AML-193 (cell line): ENCODE measurements at places on chromosomes 13 and 19.

GRCh38 chr13:38346764-38347163, 2.9 kb upstream of the UFM1 start:
- no peak for DNase-seq

DNA sequence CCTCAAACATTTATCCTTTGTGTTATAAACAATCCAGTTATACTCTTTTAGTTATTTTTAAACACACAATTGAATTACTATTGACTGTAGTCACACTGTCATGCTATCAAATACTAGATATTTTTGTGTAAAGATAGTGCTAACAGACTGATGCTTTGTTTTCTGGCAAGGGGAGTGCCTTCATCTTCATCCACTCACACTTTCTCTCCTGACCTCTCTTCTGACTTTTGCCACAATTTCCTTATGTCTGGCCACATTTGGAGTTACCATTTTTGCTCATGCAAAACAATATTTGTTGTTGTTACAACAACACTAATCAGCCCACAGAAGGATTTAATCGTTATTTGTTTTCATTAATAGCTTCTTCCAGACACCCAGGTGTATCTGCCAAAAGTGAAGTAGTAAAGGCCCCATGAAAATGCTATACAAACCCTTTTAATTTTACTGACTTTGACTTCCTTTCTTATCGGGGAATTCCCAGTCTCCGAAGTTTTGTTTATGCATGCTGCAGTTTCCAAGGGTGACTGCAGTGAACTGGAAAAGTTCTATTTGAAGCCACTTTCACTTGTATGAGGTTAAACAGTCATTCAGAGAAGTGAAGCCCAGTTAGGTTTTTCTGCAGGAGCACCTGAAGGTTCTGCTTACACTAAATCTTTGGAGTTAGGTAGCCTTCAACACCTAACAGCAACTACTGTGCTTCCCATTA, 66.1 kb upstream of the FRY start:
- DNase-seq, result no peak

DNA sequence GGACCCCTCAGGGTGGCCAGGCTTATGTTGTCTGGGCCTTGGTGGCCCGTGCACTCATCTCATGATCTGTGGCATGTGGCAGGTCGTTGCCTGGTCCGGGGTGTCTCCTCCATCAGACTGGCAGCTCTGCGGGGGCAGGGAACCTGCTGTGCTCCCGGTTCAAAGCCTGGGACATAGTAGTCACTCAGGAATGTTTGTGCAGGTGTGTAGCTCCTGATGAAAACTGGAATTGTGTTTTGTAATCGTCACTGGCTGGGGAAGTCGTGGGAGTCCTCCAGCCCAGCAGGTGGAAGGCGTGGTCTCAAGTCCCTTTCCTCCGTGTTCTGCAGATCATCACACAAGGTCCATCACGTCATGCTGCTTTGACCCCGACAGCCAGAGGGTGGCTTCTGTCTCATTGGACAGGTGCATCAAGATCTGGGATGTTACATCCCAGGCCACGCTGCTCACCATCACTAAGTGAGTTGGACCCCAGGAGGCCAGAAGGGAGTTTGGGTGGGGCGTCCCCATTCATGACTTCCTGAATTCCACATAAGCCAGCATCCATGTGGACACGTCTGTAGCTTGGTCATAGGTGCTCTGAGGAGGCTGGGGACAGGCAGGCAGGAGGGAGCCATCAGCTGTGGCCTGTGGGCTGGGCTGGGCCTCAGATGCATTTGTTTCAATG, 19.1 kb downstream of the WDR88 start:
- no peak for DNase-seq

DNA sequence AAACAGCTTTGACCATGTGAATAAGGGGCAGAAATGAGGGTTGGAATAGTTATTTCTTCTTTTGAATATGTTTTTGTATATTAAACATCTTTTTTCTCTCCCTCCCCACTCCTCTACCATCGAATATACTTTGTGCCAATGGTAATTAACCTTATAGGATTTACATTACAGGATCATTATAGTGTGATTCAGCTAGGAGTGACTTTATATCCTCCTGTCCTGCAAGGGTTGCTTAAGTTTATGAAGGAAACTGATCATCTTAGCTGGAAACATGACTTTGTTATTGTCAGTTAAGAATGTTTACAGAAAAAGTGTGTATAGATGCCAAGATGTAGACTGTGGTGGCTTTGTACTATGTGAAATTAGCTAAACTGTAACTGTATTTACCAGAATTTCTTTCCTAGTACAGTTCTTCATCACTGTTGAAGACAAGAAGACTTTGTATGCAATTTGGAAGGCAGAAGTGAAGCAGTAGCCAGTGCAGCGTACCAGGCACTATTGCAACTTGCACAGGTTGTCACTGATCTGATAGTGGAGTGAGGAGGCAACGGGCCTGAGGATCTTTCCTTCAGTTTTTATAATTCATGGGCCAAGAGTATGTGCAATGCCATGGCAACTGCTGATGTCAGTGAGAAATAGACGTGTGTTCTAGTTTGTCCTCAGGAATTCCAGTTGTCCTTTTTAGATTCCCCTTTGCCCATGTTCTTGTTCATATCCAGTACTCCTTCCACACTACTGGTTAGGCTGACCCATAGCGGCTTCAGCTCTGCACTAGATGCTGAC, 8.2 kb upstream of the PAN3 start:
- DNase-seq, result no peak

DNA sequence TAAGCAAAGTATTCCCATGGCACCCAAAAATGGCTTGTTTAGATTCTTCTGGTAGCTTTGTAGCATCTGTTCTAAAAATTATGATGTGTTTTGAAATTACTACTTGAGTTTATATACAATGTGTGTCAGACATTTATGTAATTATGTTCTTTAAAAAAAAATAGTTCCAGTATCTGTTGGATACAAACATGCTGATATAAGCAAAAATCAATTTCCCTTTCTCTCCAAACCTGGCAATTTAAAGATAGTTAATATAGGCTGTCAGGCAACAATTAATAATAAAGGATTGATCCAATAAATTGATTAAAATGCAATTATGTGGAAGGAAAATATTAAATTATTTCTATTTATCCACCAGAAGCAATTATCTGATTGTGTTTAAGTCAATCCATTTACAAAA, 41.7 kb downstream of the OXGR1 start:
- no peak for DNase-seq

- DNase-seq, result no peak
These were observed 328.8 kb downstream of the FOXO1 start for GRCh38 chr13:40337651-40338050.

DNA sequence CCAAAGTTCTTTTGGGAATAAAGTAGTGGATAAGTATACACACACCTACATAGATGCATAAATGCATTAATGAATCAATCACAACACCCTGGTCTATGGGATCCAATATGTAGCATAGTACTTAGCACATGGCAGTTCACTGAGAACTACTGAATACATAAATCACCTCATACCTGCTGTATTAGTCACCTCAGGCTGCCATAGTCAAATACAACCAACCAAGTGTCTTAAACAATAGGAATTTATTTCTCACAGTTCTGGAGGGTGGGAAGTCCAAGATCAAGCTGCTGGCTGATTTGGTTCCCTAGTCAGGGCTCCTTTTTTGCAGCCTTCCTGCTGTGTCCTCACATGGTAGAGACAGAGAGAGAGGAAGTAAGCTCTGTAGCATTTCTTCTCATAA, 228.2 kb downstream of the NHLRC3 start:
- no peak for DNase-seq

DNA sequence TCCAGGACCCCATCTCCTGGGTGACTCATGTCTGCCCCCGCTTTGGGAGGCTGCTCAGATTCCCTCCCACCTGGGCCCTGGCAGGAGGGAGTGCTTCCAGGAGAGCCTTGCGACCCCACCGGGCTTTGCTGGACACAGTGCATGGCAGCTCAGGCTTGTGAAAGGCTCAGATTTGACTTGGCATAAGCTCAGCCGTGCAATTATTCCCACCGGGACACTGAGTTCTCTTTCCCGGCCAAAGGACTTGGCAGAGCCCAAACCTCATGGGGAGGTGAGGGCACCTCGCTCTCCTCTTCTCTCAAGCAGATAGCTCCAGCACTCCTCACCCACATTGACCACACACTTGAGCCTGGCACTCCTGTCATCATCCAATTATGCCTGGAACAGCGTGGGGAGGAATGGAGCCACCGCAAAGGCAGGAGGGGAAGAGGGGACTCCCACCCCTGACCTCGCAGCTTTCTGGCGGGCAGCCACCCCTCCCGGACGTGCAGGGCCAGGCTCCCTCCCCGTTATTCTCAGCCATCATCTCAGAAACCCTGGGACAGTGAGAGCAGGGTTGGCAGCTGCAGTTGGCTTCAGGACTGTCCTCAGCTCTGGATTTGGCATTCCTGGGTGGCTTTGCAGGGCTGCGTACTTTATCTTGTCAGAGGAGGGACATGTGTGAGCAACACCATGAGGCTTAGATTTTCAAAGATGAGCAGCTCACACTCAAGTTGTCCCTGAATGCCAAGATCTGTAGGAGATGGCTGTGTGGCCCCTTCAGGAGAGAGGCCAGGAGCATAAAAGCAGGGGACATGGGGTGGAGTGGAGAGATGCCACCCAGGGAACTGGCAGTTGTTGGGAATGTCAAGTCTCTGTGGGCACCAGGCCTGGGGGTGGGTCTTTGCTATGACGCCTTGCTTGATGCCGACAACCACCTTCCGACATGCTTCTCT, 306.2 kb downstream of the TEX29 start:
- DNase-seq, result no peak

DNA sequence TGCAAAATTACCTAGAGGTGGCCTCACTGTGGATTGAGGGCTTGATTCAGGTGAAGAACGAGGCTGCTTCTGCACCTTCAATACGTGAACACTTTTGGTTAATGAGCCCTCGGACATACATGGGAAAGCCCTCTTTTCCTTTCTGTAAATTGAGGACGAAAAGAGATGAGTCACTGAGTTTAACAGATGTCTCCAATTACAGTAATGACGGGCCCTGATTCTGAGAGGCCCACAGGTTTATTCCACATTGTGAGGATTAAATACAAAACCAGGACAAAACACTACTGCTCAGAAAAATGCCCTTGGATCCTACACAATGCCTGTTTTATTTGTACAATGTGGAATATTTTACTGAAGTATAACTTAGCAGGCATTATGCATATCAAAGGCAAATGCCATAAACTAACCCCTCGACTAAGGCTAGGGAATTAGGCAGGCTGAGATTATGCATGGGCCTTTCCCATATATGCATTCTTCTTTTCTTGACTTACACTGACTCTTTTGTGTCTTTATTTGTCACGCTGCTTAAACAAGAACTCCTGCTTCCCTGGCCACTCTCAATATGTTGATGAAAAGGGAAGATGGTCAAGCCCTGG, 819.9 kb downstream of the OLFM4 start:
- DNase-seq, result no peak

DNA sequence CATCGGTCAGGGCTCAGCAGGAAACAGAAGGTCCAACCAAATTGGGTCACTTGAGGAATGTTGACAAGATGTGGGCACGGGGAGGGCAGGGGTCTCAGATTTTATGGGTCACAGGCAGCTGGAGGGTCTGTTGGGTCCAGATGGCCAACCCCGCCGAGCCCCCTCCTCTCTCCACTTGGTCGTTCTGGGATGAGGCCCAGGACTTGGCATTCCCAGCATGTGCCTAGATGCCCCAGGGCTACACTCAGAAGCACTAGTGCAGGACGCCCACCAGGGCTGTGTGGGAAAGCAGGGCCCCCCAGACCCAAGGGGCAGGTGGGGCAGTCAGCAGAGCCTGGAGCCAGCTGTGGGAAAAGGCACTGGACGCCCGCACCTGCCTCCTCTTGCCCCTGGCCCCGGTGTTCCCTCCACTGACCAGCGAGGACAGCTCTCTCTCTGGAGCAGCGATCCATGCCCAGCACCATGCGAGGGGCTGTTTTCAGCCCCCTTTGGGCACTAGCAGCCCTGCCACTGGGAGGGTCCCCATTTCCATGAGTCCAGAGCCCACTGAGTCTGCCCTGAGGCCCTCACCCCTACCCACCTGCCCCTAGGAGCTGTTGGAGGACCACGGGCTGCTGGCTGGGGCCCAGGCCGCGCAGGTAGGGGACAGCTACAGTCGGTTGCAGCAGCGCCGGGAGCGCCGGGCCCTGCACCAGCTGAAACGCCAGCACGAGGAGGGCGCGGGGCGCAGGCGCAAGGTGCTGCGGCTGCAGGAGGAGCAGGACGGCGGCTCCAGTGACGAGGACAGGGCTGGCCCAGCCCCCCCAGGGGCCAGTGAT, 26.0 kb downstream of the DHX34 start:
- DNase-seq, result no peak

DNA sequence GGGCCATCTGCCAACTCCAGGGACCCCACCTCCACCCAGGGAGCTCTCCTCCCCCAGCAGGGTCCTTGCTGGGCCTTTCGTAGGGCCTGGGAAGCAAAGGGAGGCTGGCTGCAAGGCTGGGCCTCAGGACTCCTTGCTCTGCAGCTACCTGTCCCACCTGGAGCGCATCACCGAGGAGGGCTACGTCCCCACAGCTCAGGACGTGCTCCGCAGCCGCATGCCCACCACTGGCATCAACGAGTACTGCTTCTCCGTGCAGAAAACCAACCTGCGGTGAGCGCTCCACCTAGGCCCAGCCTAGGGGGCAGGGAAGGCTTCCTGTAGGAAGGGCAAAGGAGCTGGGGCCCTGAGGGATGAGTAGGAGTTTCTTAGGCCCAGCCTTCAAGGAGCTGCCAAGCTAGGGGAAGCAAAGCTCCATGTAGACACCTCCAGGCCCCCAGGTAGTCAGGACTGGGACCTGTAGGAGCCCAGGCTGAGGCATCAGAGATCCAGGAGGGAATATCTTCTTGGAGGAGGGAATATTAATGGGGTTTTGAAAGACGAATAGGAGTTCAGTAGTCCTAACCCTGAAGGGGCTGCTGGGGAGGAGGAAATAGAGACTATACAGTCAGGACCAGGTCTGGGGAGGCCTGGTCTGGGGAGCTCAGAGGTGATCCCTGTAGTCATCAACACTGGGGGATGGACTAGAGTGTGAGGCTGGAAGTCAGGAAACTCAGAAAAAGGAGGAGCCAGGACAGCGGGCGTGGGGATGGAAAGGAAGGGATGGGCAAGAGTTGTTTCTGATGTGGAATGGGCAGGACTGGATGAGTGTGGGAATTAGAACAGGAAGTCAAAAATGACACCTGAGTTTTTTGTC, 16.0 kb downstream of the GNA15 start:
- no peak for DNase-seq

DNA sequence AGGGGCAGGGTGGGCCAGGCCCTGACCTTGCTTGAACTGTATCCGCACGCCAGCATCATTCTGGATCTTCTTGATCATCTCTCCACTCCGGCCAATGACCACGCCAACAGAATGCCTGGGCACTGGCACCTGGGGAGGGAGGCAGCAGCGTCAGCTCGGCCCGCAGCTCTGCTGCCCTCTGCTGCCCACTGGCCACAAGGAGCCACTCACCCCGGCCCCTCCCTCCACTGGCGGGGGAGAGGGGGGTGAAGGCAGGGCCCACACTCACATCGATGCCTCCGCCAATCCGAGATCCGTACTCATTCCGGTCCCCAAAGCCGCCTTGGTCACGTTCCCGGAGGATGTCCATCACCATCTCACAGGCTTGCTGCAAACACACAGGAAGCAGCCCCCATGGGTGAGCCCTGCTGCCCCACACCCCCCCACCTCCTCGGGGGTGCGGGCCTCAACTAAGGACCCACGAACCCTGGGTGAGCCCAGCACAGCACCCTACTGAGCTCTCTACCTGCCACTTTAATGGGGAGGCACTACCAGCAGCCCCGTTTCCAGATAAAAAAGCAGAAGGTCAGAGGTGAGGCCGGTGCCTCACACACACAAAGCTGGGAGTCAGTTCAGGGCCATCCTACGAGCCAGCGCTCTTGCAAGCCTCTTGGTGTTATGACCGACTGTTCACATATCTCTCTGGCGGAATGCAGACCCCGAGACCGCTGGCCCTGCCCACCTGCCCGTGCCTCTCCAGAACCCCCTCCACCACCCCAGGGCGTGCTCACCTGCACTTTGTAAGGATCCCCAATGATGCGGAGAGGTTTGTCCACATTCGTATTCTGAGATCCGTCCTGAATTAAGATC, 6.7 kb downstream of the KHSRP start:
- DNase-seq, result no peak
